Thymus (tissue), 14 donors: ENCODE measurements at places on chromosomes 6 and 20. TPM values are rescaled to one million over a fixed set of nuclear protein-coding genes. Genes with fewer than 3 reads are reported as not detected.

DNA sequence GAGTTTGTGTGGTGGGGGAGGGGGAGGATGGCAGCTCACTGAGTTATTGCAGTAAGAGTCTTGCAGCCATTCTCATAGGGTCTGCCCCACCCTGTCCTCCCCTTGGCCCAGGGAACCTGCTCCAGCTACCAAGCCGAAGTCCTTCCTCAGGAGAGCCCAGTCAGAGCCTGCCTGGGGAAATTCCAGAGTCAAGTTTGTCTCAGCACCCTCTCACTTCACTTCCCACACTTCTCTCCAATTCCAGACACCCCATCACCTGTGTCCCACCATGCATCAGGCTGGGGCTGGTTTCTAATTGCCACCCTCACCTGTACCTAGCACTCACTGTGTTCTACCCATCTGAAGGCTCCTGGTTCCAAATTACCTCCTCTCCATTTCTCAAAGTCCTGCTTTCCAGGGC, 10.3 kb upstream of the SLC22A16 start:
- DNase-seq: no peak

DNA sequence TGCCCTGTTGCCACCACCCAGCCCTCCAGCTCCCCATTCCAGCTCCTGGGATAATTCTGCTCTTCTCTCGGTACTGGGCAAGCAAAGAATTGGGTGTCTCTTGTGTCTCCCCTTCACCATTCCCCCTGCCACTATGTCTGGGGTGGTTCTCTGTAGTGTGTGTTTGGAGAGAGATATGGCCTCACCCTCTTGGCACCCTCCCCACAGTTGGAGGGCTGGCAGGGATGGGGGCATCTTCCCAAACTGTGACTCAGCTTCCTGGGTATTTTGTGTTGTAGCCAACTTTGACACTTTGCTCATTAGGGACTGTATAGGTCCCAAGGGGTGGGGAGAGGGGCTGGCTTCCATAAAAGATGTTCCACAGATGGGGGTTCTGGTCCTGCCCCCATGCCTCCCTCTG, 1.7 kb downstream of the TNXB start:
- no peak for DNase-seq

DNA sequence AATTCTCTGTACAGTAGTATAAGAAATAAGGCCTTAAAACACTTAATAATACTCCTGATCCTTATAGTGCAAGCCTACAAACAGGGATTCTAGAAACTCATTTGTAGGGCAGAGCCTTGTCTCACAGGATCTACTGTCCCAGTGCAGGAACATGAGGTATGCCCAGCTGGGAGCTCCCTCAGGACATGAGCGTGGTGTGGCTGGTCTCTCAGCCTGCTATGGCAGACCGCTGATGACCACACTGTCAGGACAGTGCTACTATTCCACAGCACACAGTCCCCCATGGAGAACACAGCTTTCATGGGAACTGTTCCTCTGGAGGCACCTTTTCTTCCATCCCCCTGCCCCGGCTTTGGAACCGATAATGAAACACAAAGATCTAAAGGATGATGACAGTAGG, 53.0 kb downstream of the SERAC1 start:
- DNase-seq: no peak

GRCh38 chr6:62285612-62286469, at the start of gene KHDRBS2:
Gene KHDRBS2 (minus strand): TSS chr6:62286225.
- peak; percentile 45 for DNase-seq

GRCh38 chr6:21001736-21002135, 467.5 kb downstream of the CDKAL1 start:
- DNase-seq: no peak

- DNase-seq: peak; percentile 77
Measured at GRCh38 chr6:29926413-29927274, 15.7 kb upstream of the HLA-A start.

DNA sequence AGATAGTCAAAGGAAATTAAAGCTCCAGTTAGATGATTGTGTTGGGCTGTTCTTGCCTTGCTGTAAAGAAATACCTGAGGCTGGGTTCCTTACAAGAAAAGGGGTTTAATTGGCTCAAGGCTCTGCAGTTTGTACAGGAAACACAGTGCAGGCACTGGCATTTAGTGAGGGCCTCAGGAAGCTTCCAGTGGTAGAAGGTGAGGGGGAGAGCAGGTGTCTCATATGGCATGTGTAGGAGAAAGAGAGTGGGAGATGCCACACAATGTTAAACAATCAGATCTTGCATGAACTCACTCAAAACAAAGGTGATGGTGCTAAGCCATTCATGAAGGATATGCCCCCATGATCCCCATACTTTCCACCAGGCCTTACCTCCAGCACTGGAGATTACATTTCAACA, 493.5 kb upstream of the IMPG1 start:
- no peak for DNase-seq

GRCh38 chr6:112058243-112059032, 4.5 kb downstream of the CCN6 start:
- no peak for DNase-seq

GRCh38 chr6:127561660-127562059, 15.3 kb upstream of the C6orf58 start:
- DNase-seq: no peak

- no peak for DNase-seq
Measured at GRCh38 chr6:24492475-24492874, 2.3 kb upstream of the ALDH5A1 start.

GRCh38 chr6:115358616-115359015, 702.1 kb downstream of the FRK start:
- no peak for DNase-seq

- peak; percentile 93 for DNase-seq
Measured at GRCh38 chr6:135880066-135880972, 28.8 kb downstream of the PDE7B start.

DNA sequence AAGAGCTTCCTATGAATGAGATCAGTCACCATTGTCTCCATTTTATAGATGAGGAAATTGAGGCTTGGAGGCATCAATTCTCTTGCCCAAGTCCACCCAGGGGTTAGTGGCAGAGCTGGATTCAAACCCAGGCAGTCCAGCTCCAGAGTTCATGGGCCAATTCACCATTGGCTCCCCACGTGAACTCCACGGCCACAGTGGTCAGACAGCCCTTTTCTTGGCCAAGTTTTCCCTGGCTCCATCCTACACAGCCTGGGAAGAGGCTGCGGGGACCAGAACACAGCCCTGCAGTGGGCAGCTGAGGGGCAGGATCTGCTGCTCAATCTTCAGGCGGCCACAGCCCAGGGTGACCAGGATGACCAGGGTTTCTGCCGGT, 20.5 kb downstream of the TGM2 start:
- DNase-seq: no peak

- DNase-seq: no peak
Measured at GRCh38 chr6:155958550-155958949, 502.9 kb upstream of the NOX3 start.

DOK5 gene
- total RNA-seq: 0.76 TPM

FNDC11 gene
- 1.1 TPM for total RNA-seq

VEGFA gene
- 18.4 TPM for total RNA-seq

CPXM1 gene
- 11.9 TPM for total RNA-seq

NMBR gene
- total RNA-seq: not detected

HLA-DOA gene
- 38.8 TPM for total RNA-seq

ID4 gene
- 1.5 TPM for total RNA-seq
